ENCODE measurements at places on chromosomes 4 and X.

DNA sequence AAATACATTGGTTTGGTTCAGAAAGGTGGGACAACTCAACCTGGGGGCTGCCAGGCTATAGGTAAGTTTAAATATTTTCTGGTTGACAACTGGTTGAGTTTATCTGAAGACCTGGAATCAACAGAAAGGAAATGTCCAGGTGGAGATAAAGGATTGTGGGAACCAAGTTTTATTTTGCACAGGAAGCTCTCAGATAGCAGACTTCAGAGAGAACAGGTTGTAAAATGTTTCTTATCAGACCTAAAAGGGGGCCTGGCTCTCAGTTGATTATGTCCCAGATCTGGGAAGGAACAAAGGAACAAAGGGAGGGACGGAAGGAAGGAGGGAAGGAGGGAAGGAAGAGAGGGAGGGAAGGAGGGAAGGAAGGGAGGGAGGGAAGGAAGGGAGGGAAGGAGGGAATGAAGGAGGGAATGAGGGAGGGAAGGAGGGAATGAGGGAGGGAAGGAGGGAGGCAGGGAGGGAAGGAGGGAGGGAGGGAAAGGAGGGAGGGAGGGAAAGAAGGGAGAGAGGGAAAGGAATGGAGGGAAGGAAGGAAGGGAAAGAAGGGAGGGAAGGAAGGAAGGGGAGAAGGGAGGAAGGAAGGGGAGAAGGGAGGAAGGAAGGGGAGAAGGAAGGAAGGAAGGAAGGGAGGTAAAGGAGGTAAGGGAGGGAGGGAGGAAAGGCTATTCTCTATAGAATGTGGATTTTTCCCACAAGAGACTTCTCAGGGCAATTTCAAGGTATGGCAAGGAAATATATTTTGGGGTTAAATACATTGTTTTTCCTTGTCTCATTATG is 186.7 kb downstream of the DHRSX start:
- no peak for DNase-seq

DNA sequence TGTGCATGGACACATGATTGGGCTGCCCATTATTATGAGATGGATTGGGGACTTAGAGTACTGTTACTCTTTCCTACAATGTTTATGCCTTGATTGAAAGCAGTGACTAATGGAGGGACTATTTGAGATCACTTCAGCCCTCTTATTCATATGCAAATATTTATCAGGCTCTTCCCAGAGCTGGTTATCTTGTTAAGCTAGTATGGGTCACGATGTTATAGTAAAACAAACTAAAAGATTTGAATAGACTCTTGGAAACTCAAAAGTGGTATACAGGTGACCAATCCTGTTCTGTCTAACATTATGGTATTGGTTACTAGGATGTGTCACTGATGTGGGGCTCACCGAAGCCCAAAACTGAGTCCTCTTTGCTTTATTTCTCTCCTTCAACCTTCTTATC is 306.2 kb upstream of the CASK start:
- no peak for DNase-seq

- peak; percentile 17 for DNase-seq
These were observed 556 bp upstream of the SLC25A43 start for GRCh38 chrX:119398587-119398973.

- no peak for DNase-seq
These were observed 568.6 kb downstream of the RPA4 start for GRCh38 chrX:97452283-97452682.

DNA sequence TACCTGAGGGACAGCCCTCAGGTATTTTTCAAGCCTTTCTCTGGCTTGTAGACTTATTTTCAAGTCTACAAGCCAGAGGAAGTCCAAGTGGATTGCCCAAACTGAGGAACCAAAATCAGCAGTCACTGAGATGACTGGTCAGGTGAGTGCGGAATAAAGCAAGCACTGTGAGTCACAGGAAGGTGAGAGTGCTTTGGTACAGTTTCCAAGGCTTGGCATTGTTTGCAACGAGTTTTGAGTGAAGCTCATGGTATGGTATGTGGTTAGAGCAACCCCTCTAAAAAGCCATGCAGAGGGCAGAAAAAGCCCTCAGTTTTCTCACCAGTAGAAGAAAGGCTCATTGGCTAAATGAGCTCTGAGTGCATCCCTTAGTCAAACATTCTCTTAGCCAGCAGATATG is 112.8 kb upstream of the EOLA2 start:
- no peak for DNase-seq

- DNase-seq = peak; percentile 56
These were observed 59.4 kb downstream of the REPS2 start for GRCh38 chrX:17005712-17006368.

GRCh38 chrX:84335121-84335520 is 147.1 kb upstream of the RPS6KA6 start:
- DNase-seq = no peak

DNA sequence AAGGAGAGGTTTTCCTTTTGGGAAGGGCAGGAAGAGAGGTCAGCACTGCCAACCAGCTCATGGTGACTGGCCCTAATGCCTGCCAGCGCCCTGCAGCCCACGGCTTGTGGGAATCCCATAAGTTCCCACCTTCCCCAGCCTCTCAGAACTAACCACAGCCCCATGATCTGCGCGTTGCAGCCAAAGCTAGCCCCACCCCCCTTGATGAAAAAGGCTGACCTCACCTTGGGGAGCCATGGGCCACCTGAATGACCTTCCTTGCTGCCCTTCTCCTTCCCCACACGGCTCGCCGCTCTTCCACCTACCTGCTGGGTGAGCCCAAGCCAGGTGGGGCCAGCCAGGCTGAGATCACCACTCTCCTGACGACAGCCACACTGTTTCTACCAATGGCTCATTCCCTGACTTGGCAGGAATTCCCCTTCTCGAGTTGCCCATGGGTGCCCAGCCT is 3.9 kb upstream of the ELF4 start:
- no peak for DNase-seq

- DNase-seq = no peak
These were observed 532.2 kb downstream of the MID1IP1 start for GRCh38 chrX:39333451-39333850.

GRCh38 chr4:125573368-125573767 is 258.6 kb downstream of the FAT4 start:
- DNase-seq = no peak

- DNase-seq = no peak
These were observed 17.9 kb downstream of the PPA2 start for GRCh38 chr4:105455998-105456397.

GRCh38 chrX:10507181-10507580 is 113.2 kb downstream of the MID1 start:
- DNase-seq = peak; percentile 67

GRCh38 chr4:123017636-123018395 is 95.4 kb upstream of the NUDT6 start:
- peak; percentile 60 for DNase-seq

- DNase-seq = no peak
These were observed 99.5 kb downstream of the CCSER1 start for GRCh38 chr4:90226734-90227133.

DNA sequence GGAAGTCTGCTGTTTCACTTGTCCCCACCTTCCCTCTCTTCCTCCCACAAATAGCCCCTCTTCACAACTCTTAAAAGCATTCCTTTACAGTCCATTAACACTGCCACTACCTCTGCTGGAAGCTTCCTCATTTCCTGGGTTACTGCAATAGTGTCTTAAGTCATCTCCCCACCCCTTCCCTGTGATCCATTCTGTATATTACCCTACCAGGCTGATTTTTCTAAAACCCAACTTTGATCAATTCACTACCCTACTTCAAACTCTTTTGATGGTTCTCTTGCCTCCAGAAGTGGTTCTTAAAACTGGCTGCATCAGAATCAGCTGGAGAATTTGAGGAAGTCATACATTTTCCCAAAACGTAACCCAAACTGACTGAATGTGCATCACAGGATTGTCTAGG is 8.8 kb upstream of the XIAP start:
- DNase-seq = no peak

DNA sequence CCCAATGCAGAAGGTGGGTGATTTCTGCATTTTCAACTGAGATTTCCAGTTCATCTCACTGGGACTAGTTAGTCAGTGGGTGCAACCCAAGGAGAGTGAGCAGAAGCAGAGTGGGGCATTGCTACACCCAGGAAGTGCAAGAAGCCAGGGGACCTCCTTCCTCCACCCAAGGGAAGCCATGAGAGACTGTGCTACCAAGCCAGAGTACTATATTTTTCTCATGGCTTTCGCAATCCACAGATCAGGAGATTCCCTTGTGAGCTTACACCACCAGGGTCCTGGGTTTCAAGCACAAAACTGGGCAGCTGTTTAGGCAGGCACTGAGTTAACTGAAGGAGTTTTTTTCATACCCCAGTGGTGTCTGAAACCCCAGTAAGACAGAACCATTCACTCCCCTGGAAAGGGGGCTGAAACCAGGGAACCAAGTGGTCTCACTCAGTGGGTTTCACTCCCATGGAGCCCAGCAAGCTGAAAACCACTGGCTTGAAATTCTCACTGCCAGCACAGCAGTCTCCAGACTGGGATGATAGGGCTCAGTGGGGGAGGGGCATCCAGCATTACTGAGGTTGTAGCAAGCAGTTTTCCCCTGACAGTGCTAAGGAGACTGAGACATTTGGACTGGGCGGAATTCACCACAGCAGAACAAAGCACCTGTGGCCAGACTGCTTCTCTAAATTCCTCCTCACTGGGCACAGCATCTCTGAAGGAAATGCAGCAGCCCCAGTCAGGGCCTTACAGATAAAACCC is 903.4 kb downstream of the TECRL start:
- no peak for DNase-seq

DNA sequence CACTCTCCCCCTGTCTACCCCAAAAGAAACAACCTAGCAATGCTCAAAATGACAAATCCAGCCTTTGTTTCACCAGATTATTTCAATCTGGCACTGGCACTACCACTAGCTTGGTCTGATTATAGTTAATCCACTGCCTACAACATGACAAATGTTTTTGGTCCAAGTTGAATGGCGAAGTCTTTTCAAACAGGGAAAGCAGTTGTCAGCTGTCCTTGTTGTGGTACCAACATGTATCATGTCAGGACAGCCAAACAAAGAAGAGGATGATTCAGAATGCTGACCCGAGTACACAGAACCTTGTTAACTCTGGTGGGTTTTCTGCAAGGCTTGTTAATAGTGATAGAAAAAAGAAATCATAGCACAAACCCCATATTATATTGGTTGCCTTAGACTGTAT is 160.8 kb upstream of the ANK2 start:
- no peak for DNase-seq

- DNase-seq = peak; percentile 53
These were observed 124.5 kb downstream of the CHM start for GRCh38 chrX:85922821-85923220.

DNA sequence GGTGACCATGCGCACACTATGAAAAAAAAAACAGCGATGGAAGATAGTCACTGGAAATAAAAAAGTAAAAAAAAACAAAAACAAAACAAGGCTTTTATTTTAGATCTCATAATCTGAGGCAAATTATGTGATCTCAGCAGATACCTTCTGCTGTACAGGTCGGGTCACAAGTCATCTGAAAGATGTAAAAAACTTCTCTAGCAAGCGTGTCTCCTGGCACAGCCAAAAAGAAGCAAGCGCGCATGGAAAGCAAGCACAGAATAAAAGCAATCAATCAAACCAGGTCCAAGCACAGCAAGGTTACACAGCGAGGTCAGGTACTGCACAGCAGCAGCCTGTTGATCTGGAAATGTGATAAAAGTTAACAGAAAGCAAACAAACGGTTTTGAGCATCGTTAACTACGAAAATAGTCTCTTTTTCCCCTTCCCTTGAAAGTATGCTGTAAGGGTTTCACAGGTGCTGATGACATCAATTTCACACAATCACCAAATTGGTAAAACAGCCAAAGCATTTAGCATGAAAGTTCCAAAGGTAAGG is 79.3 kb upstream of the MTNR1A start:
- DNase-seq = no peak

DNA sequence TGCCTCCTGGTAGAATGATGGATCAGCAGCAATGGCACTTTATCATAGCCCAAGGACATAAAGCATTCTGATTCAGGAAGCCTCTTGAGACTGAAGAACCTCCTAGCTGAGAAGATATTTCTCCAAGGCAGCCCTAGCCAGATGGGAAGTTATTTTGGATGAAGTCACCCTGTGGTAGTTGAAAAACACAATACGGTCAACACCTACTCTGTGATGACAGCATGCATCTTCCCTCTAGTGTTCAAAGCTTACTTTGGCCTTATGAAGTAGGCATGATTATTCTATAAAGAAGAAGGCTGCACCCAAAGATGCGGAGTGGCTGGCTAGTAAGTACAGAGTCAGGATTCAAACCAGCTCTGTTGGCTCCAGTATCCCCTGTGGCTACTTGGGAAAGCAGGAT is 47.9 kb downstream of the TLR10 start:
- no peak for DNase-seq

DNA sequence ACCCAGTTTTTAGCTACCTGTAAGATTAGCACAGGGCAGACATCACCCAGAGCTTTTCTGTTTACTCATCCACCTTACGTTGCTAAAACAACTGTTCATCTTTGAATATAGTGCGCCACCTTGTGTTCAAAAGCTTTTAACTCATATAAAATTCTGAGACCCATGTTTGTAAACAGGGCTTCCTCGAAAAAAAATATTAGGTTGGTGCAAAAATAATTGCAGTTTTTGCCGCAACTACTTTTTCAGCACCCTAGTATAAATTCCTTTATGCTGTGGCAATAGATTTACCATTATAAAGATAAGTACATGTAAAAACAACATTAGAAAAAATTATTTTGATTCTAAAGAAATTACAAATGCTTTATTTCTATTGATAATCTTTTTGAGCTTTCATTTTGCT is 147.9 kb downstream of the LRBA start:
- DNase-seq = peak; percentile 90

DNA sequence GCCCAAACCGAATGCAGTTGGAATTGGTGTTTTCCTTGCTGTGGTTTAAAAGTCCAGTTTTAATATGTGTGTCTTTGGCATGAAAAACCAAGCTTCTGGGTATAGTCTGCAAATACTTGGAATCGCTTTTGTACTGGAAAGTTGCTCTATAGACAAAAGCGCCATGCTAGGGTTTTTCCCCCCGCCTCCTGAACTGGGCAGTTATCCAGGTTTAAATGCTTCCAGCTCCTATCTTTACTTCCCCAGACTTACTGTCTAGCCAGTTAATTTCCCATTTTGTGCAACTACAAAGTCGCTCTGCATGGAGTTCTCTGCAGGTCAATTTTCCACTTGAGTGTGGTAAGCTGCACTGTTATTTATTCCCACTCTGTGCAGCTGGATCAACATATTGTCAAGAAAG is 2.7 kb downstream of the RASL11B start:
- DNase-seq = peak; percentile 82

GRCh38 chr4:104248726-104249125 is 246.0 kb downstream of the CXXC4 start:
- no peak for DNase-seq

DNA sequence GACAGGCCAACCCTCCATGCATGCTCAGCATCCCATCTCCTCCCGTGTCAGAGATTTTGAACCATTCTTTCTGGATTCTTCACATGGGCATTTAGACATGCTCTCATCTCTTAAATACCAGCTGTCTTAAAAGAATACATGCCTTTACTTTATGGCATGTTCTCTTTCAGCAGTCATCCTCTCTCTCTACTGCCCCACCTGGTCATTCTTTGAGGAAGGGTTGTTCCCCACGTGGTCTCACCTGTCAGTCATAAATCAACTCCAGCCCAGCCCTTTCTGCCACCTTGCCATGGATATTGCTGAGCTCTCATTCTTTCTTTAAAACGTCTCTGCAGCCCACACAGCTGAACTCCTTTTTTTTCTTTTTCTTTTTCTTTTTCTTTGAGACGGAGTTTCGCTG is 111.3 kb downstream of the ARHGAP10 start:
- no peak for DNase-seq

- peak; percentile 11 for DNase-seq
These were observed 3.4 kb downstream of the ATP1B4 start for GRCh38 chrX:120365320-120365719.
